ENCODE measurements at places on chromosomes 1 and 21.

DNA sequence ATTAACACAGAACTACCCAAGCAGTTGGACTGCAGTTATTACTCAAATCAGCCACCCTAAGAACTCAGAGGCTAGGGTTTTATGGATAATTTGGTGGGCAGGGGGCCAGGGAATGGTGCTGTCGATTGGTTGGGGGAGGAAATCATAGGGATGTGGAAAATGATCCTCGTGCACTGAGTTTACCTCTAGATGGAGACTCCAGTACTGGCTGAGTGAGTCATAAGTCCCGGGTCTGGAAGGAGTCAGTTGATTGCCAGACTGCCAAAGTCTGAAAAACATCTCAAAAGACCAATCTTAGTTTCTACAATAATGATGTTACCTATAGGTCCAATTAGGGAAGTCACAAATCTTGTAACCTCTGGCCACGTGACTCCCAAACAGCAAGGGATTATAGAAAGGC, 257.5 kb upstream of the PRMT6 start:
- DNase-seq = no peak

DNA sequence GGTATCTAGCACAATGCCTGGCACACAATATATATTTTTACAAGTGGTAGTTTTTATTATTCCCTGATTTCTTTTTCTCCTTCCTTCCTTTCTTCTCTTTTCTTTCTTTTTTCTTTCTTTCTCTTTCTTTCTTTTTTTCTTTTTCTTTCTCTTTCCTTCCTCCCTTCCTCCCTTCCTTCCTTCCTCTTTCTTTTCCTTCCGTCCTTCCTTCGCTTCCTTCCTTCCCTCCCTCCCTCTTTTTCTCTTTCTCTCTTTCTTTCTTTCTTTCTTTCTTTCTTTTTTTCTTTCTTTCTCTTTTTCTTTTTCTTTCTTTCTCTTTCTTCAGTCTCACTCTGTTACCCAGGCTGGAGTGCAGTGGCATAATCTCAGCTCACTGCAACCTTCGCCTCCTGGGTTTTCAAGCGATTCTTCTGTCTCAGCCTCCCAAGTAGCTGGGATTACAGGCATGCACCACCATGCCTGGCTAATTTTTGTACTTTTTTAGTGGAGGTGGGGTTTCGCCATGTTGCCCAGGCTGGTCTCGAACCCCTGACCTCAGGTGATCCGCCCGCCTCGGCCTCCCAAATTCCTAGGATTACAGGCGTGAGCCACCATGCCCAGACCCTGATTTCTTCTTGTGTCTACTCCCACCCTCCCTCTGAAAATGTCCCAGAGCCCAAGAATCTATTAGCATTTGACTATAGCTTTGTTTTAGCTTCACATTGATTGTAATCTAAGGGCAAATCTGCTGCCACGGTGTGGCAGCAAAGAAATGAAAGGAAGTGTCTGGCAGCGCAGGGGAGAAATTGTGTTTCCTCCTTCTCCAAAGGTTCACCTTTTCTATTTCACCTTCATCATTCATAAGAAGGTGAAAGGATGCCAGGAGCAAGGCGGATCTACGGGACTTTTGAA, 19.9 kb upstream of the ABCB10 start:
- DNase-seq = no peak

GRCh38 chr1:173475564-173476196, 1.5 kb upstream of the PRDX6 start:
- DNase-seq = no peak

DNA sequence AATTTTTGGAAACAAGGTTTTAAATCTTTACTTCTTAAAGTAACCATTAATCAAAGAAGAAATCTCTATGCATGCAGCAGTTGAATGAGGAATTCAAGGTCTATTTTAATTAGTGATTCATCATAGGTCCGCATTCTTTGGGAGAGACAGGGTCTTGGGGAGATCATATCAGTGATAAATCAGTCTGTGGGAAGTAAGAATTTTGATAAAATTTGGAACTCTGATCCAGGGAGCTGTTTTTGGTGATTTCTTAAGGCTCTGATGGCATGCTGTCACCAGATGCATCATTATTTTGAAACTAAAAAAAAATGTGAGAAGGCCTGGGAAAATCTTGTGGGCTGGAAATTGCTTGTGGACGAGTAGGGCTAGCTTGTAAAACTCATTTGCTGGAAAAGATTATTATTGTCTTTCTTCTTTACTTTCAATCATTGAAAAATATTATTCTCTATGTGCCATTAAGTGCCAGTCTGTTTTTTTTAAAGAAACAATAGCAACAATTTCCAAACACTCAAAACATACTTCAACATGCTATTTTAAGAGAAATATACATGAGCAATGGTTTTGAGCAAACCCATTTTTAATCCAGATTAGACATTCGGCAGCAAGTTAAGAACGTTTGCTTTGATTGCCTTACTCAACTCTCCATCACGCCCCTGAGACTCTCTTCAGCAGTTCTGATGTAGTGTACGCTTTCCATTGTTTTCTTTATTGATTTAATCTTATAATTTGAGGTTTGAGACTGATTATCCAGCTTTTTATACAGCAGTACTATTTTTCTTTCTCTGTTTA, 62.6 kb downstream of the ZBTB18 start:
- no peak for DNase-seq

DNA sequence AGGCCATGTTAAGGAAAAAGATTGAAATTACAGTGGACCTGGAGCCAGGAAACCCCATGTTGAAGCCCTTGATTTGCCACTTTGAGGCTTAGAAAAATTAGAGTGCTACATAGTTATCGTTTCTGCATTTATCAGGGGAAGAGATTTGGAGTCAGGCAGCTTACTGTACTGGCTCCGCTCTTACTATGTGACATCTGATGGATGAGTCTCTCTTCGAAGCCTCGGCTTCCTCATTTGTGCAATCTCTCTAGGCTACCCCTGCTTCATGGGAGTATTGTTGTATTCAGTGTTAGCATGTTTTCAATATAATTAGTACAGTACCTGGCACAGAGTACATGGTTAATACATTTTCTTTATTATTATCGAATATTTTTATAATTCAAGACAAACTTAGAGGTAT, 480.4 kb upstream of the USP24 start:
- no peak for DNase-seq

DNA sequence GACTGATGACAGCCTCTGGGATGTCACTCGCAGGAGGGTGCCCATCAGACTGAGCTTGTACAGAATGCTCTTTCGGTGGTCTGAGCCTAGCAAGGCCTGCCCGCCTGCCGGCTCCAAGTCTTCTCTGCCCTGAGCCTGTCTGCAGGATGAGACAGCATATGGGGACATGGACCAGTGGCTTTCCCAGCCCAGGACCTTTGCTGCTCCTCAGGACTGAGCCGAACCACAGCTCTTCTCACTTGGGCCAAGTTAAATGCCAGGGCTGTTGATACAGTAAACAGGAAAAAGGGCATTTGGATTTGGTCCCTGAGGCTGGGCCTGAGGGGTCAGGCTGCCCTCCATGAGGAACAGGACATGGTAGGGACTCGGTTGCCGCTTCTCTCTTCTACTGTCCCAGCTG, 64.3 kb upstream of the EPS8L3 start:
- DNase-seq = no peak

- no peak for DNase-seq
Measured at GRCh38 chr21:32916522-32917099, 109.1 kb upstream of the OLIG2 start.

Measured in right renal pelvis (tissue), 4 donors.